ENCODE measurements at places on chromosomes 7 and 10. TPM values are rescaled to one million over a fixed set of nuclear protein-coding genes. Genes with fewer than 3 reads are reported as not detected.

ELN gene
- total RNA-seq = 0.10 TPM

CCDC126 gene
- 4.8 TPM for total RNA-seq

ANKRD30A gene
- total RNA-seq = 0.64 TPM

BZW2 gene
- total RNA-seq = 105 TPM

STEAP1 gene
- total RNA-seq = 15.8 TPM

PKD2L1 gene
- total RNA-seq = 0.15 TPM

SPDYE6 gene
- not detected for total RNA-seq
